ENCODE measurements at places on chromosomes 3 and 15.

DNA sequence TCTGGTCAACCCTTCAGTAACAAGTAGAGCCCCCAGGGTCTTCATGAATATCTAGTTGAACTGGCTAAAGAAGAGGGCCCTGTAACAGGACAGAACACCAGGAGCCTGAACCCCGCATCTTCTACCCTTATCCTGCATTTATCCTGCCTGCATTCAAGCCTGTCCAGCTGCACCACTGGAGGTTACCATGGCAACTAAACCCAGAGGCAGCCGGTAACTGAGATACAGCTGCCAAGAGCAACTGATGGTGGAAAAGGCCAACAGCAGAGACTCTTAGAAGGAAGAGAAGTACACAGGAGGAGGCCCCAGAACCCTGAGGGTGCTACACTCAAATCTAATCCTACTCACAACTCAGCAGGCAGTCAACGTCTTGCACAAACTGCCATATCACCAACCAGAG, 3.7 kb upstream of the PRKAR2A start:
- no peak for DNase-seq

GRCh38 chr3:150372722-150373121, 35.4 kb upstream of the TSC22D2 start:
- no peak for DNase-seq

DNA sequence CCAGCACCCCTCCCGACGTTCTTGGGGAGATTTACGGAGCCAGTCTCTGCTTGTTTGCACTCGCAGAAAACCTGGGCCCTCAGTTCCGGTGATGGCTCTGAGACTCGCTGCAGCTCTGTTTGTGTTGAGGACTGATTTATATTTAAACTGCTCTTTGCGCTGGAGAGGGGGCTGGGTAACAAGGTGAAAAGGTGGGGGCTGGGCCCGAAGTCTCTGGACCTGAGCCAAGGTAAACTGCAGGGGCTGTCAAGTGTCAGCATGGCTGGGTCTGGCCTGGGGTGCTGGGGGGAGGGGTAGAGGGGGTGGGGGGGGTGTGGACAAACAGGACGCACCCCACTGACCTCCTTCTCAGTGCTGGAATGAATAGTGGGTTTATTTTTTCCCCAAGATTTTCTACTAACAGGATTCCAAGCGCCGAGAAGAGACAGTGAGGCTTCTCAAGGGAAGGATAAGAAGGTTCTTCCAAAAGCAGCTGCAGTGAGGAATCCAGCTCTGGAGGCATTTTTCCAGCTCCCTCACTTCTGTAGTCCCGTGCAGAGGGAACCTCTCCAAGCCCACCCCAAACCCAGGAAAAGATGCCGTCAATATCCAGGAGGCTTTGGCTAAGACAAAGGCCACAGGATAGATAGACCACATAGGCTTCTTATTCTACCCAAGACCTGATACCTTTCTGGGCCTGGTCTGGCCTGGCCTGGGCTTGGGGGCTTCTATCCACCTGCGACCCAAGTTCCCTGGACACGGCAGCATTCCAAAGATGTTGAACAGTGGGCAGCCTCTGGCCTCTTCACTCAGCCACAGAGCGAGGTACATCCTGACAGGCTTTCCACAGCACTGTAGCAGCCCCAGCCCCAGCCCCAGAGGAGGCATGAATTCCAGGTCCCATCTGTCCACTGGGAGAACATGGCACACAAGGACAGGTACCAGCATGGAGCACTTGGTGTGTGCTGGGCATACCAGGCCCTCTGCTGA, 938 bp upstream of the SLCO2A1 start:
- no peak for DNase-seq

- DNase-seq = no peak
Measured at GRCh38 chr3:13197281-13197680, 124.1 kb upstream of the IQSEC1 start.

DNA sequence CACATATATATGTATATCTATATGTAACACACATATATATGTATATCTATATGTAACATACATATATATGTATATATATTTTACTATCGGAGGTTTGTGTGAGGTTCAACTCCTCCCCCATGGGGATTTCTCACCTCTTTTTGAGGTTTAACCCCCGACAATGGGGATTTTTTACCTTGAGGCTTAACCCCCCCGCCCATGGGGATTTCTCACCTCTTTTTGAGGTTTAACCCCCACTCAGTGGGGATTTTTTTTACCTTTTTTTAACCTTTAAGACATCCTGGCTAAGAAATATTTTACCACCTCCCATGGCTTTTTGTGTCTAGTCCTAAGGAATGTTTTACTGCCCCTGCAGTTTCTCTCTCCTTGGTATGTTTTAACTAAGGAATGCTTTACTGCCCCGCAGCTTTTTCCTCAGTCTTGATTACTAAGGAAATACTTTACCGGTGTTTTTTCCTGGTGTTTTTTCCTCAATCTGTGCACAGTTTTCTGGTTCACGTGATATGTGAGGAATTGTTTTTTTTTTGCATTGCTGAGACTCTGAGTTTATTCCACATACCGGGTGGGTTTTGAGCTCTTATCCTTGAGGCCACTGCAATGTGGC, 185.2 kb downstream of the KLF13 start:
- no peak for DNase-seq

- DNase-seq = no peak
Measured at GRCh38 chr15:27249760-27250109, 278.8 kb downstream of the GABRG3 start.

- DNase-seq = no peak
Measured at GRCh38 chr3:150248116-150248887, 159.8 kb upstream of the TSC22D2 start.

DNA sequence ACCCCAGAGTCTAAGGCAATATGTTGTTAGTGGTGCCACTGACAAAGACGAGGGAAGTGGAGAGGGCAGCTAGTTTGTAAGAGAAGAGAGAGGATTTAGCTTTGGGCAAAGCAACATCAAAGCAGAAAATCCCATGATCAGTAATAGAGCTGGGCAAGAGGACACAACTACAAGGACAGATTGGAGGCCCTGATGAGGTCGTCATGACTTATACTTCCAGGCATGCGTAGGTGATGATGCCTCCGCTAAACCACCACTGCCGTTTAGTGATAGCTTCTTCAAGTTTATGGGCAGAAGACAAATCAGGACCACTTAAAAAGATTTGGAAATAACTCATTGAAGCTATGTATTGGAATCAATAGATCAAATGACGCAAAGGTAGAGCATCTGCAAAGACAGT, 2.6 kb downstream of the HRG start:
- DNase-seq = no peak

DNA sequence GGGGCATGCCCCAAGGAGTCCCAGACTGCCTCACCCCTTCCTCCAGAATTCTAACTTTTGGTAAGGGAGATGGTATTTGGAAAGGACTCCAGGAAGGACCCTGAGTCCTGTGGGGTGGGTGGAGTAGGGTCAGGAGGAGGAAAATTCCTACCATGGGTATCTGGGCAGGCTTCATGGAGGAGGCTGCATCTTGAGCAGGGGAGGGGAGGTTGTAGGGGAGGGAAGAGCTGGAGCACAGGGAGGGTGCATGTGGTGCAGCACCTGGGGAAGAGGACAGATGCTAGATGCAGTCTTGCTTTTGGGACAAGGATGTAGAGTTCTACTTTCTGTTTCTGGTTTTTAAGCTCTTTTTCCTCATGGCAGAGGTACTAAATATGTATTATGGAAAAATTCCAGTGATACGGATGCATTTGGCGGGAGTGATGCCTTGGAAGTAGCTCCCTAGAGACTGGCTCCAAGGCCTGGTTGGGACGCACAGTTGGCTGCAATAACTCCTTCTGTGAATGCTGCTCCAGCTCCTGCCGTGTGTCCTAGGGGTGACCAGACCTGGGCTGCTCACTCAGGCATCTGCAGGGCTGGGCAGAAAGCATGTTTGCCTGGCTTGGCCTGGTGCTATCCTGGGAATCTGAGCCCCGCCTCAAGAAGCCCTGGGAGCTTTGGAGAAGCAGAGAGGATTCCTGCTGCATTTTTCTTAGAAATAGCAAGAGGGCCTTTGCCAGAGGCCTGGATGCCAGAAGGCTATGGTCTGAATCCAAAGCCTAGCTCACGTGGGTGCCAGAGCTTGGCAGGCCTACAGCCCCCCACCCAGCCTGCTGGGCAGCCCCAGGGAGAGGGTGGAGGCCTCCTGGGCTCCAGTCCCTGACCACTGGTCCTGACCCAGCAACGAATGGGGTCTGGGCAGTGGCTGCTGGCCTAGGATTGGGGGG, 10.1 kb downstream of the SEMA3F start:
- DNase-seq = no peak

GRCh38 chr3:132659365-132660051, at the start of gene ACAD11:
Gene ACAD11 (minus strand): TSS chr3:132659809. CDS start chr3:132659751, 58 bp downstream.
- DNase-seq = peak; percentile 26

Measured in GM18507 (cell line).